CD4-positive, alpha-beta T cell treated with Interleukin-15 for 1 hour (primary cell): ENCODE measurements at places on chromosomes 5 and 9.

- DNase-seq = no peak
Observed at GRCh38 chr5:16508730-16509531, 43.3 kb upstream of the ZNF622 start.

- DNase-seq = no peak
Observed at GRCh38 chr5:133251296-133252132, 199.7 kb downstream of the HSPA4 start.

DNA sequence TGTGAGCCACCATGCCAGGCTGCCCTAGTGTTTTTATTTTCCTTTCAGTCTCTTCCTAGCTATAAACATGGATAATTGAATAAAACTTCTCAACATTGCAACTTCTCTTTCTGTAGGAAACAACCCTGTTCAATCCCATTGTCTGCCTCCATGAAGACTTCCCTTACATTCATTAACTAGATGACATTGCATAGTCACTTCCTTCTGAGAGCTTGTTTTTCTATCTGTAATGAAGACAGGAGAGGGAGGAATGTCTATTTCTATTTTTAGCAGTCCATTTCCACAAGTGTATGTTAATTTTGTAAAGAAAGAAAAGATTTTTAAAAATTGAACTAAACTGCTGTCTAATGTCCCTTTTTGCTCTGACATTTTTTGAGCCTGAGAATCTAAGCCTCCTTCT is 55.6 kb upstream of the MELK start:
- DNase-seq = no peak

- no peak for DNase-seq
Observed at GRCh38 chr9:81479573-81479972, 209.8 kb downstream of the TLE1 start.

- peak; percentile 77 for DNase-seq
Observed at GRCh38 chr9:33297432-33297831, 7.1 kb downstream of the NFX1 start.

DNA sequence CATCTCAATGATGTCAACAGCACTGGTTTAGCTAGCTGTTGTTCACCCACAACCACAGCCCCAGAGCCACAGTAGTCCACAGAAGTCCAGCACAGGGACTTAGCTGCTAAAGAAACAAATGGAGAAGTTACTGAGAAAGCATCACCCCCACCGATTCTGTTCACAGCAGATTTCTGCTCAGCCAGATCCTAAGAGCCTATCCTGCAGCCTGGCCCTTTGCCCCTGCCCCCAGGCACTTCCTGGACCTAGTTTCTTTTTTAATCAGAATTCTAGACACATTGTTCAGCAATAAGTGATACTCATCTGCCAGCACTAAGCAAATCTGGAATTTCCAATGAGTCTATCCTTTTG is 7.4 kb downstream of the B4GALT1 start:
- peak; percentile 84 for DNase-seq

DNA sequence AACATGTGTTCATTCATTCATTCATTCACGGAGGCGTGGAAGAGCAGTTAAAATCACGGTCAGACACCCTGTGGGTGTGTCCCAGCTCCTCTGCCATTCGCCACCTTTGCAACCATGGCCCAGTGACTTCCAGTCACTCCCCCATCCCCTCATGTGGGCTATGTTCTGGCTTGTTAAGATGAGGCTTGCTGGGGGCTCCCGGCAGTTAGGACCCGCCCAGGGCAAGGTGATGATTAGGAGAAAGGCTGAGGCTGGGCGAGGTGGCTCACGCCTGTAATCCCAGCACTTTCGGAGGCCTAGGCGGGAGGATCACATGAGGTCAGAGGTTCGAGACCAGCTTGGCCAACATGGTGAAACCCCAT is 24.9 kb upstream of the PTGES start:
- peak; percentile 19 for DNase-seq

DNA sequence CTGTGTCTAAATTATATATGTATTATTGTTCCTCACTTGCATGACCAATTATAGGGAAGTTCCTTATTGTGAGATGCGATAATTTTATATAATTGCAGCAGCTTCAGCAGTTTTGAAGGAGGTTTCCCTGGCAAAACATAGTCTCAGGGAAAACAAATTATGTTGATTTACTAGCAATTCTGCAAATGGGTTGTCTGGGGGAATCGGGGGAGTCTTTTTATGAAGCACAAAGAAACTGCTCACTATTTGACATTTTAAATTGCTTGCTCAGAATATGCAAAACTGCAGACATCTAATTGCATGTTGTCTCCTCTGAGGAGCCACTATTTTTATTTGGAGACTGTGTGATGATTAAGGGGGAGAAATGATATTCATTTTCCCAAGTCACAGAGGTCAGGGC is 361.6 kb downstream of the YTHDC2 start:
- no peak for DNase-seq

DNA sequence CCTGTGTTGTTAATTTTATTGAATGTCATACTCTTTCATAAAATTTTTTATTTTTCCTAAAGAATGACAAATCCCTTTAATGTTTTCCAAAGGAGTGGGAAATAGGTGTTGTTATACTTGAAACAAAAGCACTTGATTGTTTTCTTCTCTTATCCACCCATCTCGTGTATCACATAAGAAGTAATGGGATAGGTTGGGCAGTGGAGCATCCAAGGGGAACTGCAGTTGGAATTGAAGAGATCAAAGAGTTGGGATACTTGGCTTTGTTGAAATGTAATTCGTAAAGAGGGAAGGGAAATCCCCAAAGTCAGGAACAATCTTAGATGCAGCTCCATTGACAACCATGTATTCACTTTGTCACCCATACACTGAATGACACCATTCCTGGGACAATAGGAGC is 148.0 kb downstream of the PCSK5 start:
- DNase-seq = no peak

DNA sequence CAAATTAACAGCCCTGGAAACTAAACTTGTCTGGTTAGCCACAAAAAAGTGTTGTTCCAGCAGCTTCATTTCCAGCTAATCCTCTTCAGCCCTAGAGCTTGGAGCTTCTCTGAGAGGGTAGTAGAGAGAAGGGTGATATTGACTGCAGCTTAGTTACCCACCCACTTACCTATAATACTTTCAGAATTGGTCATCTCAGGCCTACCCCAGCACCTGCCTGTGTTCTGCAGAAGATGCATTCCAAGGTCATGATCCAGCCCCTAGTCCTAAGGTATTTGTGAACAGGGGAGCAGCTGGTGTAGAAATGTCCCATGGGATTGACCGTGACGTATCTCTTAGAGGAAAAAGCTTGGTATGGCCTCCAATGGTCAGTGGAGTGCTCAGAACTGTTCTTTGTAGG is 289.0 kb downstream of the NR3C1 start:
- no peak for DNase-seq

GRCh38 chr5:143749581-143750205 is 62.3 kb upstream of the HMHB1 start:
- no peak for DNase-seq

DNA sequence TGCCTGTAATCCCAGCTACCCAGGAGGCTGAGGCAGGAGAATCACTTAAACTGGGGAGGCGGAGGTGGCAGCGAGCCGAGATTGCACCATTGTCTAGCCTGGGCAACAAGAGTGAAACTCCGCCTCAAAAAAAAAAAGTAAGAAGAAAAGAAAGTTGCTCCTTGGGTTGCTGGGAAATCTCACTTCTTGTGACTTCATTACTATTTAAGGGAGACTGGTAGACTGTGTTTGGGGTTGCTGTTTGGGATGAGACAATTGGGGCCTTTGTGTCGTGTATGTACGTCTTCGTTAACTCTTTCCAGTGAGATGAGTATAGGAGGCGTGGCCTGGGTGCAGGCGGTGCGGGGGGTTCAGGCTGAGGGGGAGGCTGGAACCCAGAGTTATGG is 11.6 kb downstream of the NDST1 start:
- no peak for DNase-seq

DNA sequence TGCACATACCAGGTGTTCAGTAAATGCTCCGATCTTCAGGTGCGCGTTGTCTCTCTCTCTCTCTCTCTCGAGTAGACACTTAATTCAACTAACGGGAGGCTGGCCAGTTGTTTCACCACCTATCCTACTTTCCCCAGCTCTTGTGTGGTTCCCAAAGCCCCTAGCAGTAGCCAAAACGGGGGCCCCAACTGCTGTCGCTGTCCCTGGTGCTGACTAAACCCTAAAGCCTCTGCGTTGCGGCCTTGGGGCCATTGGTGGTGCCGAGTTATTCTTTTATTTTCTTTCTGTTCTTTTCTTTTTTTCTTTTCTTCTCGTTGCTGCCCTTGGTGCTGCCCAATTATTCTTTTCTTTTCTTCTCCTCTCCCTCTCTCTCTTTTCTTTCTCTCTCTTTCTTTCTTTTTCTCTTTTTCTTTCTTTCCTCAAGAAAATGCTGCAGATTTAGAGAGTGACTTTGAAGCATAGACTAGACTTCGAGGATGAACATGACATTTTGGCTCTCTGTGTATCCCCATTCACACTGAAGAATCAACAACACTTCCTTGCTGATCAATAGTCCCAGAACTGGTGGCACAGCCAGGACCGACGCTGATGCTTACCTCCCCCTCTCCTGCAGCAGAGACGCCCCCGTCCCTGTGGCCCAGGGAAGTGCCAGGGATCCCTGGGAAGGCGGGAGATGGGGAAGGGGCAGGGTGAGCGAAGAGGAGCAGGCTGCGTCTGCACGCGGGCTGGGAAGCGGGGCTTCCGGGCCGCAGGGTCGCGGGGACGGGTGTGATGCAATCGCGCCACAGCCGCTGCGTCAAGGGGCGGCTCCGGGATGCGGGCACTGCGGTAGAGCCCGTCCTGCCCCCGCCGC is at the start of gene FBLL1:
Gene FBLL1, plus strand, starts transcription at position 785 of the 853 bp plus-strand sequence. CDS start 200 bp downstream, outside the sequence.
- no peak for DNase-seq

- no peak for DNase-seq
Observed at GRCh38 chr5:90878549-90879196, 320.1 kb downstream of the ADGRV1 start.

DNA sequence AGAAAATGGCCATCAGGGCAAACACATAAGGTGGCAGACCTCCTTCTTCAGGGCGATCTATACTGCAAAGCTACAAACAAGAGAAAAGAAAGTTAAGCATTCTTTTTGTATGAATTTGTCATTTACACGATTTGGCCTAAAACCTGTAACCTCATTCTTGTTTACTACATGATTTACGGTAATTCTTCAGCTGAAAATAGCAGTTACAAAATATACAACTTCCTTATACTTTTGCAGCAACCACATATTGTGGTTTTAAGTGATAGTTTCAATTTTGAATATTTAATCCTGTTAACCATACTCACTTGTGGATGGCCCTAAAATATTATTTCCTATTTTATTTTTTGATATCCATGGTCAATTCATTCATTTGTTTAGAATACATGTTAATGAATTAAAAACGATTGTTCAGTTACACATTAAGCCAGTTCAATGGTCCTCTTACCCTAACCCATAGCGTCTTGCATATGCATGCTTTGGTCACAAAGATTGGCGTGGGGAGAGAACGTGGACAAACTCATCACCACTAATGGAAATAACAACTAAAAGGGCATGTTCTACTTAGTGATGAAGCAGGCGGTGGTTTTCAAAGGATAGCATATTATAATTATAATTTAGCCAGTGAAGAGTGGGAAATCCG is 16.6 kb downstream of the TUT7 start:
- no peak for DNase-seq

DNA sequence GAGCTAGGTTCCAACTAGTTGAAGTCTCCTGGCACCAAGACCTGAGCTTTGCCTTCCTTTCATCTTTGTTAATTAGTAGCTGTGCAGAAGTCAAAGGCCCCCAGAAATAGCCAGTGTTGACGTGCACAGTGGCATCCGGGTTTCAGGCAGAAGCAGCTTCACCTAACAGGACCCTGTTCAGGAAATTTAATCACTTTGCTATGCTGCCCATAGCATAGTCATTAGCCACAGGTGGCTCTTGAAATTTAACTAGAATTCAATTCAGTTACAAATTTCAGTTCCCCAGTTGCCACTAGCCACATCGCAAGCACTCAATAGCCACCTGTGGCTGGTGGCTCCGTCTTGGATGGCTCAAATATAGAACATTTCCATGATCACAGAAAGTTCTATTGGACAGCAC is 179.1 kb downstream of the GOLPH3 start:
- no peak for DNase-seq

DNA sequence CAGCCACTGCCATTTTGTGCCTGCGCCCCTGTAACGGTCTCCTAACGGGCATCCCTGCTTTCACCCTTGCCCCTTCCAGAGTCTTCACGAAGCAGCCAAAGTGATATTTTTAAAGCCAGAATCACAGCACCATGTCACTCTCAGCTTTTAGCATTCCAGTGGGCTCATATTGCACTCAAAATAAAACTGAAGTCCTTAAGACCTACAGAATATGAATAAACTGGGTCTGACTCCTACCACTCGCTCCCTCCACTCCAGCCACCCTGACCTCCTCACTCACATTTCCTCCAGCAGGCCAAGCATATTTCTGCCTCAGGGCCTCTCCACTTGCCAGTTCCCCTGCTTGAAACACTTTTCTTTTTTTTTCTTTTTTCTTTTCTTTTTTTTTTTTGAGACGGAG is 2.4 kb upstream of the PDLIM7 start:
- no peak for DNase-seq

DNA sequence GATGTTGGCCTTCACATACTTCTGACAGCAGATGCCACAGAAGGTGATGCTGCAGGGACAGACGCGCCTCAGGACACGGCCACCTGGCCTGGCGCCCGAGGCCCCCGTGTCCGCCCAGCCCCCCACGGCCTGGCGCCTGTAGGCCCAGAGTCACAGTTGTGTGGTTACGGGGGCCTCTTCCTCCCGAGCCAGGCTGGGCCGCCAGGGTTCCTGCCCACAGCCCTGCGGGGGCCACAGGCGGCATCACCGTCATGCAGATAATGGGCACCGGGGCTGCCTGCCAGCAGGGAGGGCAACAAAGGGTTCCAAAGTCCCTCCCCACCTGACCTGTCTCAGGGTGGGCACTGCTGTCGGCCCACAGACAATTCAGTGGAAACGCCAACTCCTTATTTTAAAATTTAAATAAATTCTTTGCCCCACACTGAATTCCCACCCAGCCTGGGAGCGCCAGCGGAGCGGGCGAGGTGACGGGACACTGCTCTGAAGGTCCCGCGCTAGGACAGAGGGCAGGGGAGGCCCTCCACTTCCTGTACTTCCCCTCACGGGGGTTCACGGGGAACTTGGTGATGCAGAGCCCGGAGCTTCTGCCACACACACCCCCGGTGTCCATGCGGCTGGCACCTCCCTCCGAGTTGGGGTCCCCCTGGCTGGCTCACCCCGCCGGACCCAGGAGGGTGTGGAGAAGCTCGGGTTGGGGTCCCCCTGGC is 40.6 kb downstream of the EXOC3 start:
- no peak for DNase-seq

DNA sequence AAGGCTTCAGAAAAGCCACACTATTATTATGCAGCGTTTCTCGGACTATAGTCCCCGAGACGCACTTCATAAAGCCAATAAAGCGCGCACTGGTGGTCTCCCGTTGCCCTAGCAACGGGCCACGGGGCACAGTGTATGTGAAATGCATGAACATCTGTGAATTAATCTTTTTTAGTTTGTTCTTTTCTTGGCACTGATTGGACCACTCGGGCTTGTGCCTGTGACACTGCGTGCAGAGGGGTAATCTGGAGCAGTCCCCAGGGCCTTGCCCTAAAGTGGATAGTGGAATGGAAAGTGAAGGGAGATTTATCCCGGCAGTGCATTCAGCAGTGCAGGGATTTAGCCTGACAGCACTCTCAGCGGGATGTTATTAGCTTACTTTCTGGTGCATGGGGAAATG is 92.1 kb downstream of the TLE4 start:
- no peak for DNase-seq
